CMK (cell line): ENCODE measurements at places on chromosomes 5 and 9.

DNA sequence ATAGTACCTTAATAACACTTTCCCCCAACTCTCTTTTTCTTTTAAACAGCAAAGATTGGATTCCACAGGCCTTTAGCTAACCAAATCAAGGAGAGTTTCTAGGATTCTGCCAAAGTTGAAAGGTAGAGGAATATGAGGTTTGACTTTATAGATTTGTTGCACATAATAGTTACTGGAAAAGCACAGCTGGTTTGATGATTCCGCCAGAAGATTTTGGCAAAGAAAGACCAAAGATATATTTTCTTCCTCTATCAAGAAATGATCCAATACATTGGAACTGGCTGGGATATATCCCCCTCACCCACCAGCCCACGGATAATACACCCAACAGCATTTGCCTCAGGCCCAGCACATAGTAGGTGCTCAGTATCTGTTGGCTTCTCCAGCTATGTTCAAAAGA lies 289.8 kb downstream of the EBF1 start:
- no peak for DNase-seq

DNA sequence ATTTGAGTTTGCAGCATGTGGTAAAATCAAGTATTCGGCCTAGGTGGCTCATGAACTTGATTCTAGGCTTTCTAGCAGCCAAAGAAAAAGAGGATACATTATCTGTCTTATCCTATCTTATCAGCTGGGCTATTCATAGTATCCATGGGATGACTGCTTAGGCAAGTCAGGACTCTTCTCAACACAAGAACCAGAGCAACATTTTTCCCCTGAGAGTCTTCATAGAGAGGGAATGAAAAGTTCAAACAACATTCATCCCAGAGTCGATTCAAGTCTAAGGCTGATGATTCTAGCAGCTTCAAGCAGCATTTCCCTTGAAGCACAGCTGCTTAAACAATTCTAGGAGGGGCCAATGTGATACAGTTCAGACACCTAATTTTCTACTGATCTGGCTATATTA lies 3.0 kb downstream of the S100Z start:
- DNase-seq: no peak

DNA sequence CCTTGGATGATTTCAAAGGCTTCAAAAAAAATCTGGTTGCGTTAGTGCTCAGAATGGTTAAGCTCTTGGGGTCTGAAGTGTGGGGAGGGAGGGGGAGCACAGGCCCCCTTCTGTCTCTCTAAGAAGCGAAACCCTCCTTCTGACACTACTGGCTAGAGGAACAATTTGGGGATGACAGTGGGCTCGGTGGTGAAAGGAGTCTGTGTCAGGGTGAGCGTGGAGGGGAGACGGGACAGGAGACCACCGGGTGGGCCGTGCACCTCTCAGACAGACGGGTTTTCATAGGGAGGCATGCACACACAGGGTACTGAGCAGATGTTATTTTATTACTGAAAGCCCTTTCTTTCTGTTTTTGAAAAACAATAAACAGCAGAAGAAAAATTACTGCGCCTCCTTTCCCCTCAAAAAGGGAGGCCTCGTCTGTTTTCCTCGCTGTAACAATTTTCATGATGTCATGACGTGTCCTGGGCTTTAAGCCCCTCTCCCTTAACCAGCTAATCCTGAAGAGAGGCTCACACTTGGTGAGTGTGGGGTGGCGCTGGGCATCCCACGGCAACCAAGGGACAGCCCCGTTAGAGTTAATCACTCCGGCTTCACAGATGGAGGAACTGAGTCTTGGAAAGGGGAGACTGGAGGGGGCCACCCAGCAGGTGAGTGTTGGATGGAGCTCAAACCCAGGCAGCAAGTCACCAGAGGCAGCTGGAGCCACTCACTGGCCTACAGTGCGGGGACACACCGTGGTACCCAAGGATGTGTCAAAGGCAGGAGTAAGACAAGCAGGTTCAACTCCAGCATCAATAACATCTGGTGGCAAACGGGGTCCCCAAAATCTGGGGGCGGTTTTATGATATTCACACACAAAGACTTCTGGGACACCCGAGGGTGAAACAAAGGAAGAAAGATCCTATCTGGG lies 53.4 kb downstream of the PTCH1 start:
- DNase-seq: no peak

DNA sequence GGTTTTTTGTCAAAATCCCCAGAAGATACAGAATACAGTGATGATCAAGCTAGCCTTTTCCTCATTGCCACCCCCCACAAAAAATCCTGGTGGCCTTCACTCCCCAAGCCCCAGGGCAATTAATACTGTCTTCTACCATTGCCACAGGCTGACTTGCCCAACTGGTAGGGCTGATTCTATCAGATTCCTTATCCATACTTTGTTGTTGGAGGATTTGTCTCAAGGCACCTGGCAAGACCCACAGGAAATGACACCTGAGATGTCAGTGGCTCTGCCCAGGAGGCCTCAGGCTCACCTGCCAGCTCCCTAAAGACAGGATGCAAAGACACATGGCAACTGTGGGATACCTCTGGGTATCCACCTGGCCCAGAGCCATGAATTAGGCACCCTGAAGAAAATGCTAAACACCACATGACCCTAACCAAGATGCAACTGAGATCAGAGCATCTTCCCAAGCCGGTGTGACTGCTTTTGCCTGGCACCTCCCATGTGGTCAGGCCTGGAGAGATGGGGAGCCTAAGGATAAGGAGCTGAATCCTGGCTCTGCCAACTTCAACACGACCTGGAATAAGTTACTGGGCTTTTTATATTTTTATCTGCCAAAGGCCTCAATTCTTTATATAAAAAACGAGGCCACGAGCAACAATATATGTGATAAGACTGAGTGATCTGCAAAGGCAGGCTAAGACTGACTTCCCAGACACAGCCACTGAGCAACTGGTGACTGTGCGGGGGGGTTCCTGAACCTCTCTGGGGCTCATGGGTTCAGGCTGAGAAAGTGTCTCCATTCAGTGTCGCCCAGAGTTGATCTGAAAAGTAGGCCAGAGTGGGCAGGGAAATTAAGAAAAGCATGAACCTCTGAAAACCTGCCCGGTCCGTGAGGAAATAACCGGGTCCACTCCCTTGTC lies 944 bp downstream of the ATOX1 start:
- DNase-seq: no peak

- no peak for DNase-seq
Measured at GRCh38 chr5:71864730-71865601, 145.9 kb downstream of the CARTPT start.

DNA sequence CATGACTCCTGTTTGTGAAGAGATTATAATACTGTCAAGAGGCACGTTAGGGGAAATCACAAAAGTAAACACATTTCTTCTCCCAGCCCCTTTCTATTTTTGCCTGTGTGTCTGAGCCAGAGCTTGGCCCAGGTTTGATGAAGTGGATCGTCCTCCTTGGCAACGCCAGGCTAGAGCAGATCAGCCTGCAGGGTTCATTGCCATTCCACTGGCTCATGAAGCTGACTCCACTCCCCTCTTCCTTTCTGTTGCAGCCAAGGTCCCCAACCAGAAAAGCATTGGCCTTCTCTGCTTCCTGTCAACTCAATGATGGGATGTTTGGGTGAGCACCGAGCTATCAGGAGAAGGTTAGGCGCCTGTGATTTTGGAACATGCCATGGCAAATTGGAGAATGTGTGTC lies 3.3 kb downstream of the ADRB2 start:
- no peak for DNase-seq
